ENCODE measurements at places on chromosomes 7 and 10.

GRCh38 chr7:92667816-92668535, 77.8 kb upstream of the FAM133B start:
- H3K4me1 ChIP-seq, result no peaks in the 10 kb centered on the region
- no peaks in the 10 kb centered on the region for H3K27me3 ChIP-seq
- no peak overlapping the region for H3K27ac ChIP-seq
- no peak for DNase-seq
- peaks cover 31% of the 10 kb centered on the region for H3K36me3 ChIP-seq
- H3K4me3 ChIP-seq, result no peak overlapping the region

DNA sequence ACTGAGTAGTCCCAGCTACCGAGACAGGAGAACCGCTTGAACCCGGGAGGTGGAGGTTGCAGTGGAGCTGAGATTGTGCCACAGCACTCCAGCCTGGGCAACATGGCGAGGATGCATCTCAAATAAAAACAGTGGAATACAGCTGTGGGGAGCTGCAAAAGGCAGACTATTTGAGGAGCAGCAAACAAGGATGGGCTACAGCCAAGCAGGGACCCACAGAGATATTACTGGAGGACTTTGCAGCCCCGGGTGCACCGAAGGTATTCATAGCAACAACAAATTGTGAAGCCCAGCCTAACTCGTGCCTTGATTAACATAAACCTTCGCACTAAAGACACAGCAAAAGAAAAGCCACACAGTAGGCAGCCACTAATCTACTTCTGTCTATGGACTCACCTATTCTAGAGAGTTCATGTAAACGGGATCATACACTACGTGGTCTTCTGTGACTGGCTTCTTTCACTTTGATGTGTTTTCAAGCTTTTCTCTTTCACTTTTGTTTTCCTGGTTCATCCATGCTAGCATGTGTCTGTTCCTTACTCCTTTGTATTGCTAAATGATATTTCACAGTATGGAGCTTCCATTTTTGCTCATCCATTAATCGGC, 34.0 kb downstream of the PODXL start:
- H3K36me3 ChIP-seq, result peaks cover 63% of the 10 kb centered on the region
- no peak for DNase-seq
- H3K27ac ChIP-seq, result no peak overlapping the region
- peaks cover 21% of the 10 kb centered on the region for H3K4me1 ChIP-seq
- peak overlapping the region; percentile 42 for H3K4me3 ChIP-seq

GRCh38 chr10:94524146-94524545, 21.4 kb upstream of the HELLS start:
- no peaks in the 10 kb centered on the region for H3K27me3 ChIP-seq
- no peak overlapping the region for H3K27ac ChIP-seq
- H3K36me3 ChIP-seq, result peaks cover 12% of the 10 kb centered on the region
- DNase-seq, result no peak
- no peak overlapping the region for H3K4me3 ChIP-seq

- no peaks in the 10 kb centered on the region for H3K27me3 ChIP-seq
- H3K4me3 ChIP-seq, result no peak overlapping the region
- no peak overlapping the region for H3K27ac ChIP-seq
- H3K36me3 ChIP-seq, result no peaks in the 10 kb centered on the region
Observed at GRCh38 chr10:86693721-86694369, 25.5 kb downstream of the LDB3 start.

- H3K4me3 ChIP-seq, result no peak overlapping the region
- no peak overlapping the region for H3K27ac ChIP-seq
- H3K36me3 ChIP-seq, result no peaks in the 10 kb centered on the region
- H3K4me1 ChIP-seq, result no peaks in the 10 kb centered on the region
Observed at GRCh38 chr10:124603376-124604213, 140.6 kb downstream of the FAM53B start.

- H3K27ac ChIP-seq, result no peak overlapping the region
- H3K4me3 ChIP-seq, result no peak overlapping the region
- no peaks in the 10 kb centered on the region for H3K36me3 ChIP-seq
- H3K4me1 ChIP-seq, result no peaks in the 10 kb centered on the region
- no peaks in the 10 kb centered on the region for H3K27me3 ChIP-seq
- DNase-seq, result no peak
Observed at GRCh38 chr10:57950442-57950974, 317.2 kb downstream of the IPMK start.

DNA sequence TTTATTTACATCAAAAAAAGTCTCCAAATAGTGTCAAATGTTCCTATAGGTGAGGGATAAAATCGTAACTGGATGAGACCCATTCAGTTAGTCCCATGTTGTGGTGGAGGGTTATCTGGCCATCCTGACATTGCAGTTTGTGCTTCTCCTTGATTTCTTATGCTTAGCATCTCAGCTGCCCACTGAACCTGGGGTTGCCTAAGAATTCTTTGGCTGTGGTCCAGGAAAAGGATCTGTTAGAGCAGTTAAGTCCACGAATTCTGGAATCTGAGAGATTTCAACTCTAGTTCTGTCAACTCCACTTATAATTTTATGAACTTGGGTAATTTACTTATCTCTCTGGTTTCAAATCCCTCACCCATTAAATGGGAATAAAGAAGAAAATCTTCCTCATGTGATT, 1673.4 kb downstream of the REEP3 start:
- no peaks in the 10 kb centered on the region for H3K27me3 ChIP-seq
- no peaks in the 10 kb centered on the region for H3K4me1 ChIP-seq
- no peak overlapping the region for H3K27ac ChIP-seq
- no peaks in the 10 kb centered on the region for H3K36me3 ChIP-seq

GRCh38 chr10:119331061-119331460, 123.7 kb downstream of the GRK5 start:
- no peak overlapping the region for H3K27ac ChIP-seq
- H3K36me3 ChIP-seq, result no peaks in the 10 kb centered on the region
- no peak overlapping the region for H3K4me3 ChIP-seq
- DNase-seq, result no peak
- H3K4me1 ChIP-seq, result no peaks in the 10 kb centered on the region
- H3K27me3 ChIP-seq, result no peaks in the 10 kb centered on the region

GRCh38 chr7:98238076-98238475, 14.0 kb downstream of the TECPR1 start:
- DNase-seq, result no peak
- no peaks in the 10 kb centered on the region for H3K36me3 ChIP-seq
- no peak overlapping the region for H3K4me3 ChIP-seq
- H3K4me1 ChIP-seq, result no peaks in the 10 kb centered on the region
- H3K27me3 ChIP-seq, result no peaks in the 10 kb centered on the region

DNA sequence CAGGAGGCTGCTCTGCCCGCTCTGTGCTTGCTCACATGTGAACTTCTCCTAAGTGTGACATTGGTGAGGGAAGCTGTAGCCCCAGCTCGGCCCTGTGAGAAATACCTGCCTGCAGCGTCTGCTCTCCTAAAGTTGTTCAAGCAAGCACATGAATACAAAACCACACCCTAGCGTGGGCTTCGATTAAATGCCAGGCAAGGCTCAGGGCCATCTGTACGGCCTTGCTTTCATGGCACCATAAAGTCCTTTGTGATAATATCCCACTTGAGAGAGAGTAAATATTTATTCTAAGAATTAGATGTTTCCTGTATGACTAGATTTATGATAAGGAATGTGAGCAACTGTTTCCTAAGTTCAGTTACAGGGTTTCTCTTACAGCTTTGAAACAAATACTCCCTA, 262.8 kb upstream of the KLF14 start:
- H3K4me1 ChIP-seq, result no peaks in the 10 kb centered on the region
- H3K27me3 ChIP-seq, result no peaks in the 10 kb centered on the region
- no peak for DNase-seq

- H3K27me3 ChIP-seq, result no peaks in the 10 kb centered on the region
- no peaks in the 10 kb centered on the region for H3K36me3 ChIP-seq
- H3K4me3 ChIP-seq, result no peak overlapping the region
- no peaks in the 10 kb centered on the region for H3K4me1 ChIP-seq
Observed at GRCh38 chr7:81506609-81507008, 263.2 kb downstream of the HGF start.

DNA sequence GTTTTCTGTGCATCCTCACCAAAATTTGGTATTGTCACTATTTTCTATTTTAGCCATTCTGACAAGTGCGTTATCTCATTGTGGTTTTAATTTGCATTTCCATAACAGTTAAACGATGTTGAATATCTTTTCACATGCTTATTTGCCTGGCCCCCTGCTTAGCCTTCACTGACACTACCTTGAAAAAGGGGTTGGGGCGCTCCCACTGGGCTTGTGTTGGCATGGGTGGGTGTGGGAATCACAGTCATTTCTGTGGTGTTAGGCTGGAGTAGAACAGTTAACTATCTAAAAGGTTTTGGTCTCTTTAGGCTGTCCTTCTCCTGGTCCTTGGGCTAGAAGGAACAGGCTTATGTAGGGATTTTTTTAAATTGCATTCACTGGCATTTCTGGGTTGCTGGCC, 72.2 kb upstream of the TMEM140 start:
- no peaks in the 10 kb centered on the region for H3K36me3 ChIP-seq
- no peak overlapping the region for H3K27ac ChIP-seq
- no peaks in the 10 kb centered on the region for H3K27me3 ChIP-seq
- no peak overlapping the region for H3K4me3 ChIP-seq
- no peaks in the 10 kb centered on the region for H3K4me1 ChIP-seq

DNA sequence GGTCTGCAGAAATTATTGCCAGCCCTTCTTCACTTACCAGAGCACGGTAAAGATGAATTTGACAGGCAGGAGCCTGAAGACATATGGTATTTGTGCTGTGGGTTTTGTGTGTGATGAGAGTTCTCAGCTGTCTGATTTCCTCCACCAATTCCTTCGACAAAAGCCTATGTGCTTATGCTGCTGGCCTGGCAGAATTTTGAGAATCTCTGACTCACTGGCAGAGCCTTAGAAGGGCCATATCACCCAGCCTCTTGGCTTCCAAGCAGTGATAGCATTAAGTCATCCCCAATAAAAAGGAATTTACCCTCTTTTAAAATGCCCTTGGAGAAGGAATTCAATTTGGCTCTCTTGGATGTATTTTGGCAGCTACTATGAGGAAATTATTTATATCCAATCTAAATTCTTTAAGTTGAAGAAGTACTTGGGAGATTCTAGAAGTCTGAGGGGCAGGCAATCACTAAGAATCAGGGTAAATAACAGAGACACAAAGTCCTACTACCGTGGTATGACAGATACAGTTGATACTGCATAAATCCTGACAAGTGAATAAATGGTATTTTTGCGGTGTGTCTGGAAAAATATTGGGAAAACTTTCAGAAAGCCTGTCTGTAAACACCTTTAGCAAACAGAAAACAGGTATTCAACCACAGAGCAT, 68.6 kb upstream of the EFCAB10 start:
- no peak overlapping the region for H3K4me3 ChIP-seq
- no peaks in the 10 kb centered on the region for H3K36me3 ChIP-seq
- H3K27ac ChIP-seq, result no peak overlapping the region
- H3K27me3 ChIP-seq, result no peaks in the 10 kb centered on the region
- peaks cover 46% of the 10 kb centered on the region for H3K4me1 ChIP-seq

- no peak overlapping the region for H3K4me3 ChIP-seq
- no peak for DNase-seq
- H3K36me3 ChIP-seq, result no peaks in the 10 kb centered on the region
- H3K27ac ChIP-seq, result no peak overlapping the region
Observed at GRCh38 chr10:49044293-49045193, 70.8 kb downstream of the VSTM4 start.

DNA sequence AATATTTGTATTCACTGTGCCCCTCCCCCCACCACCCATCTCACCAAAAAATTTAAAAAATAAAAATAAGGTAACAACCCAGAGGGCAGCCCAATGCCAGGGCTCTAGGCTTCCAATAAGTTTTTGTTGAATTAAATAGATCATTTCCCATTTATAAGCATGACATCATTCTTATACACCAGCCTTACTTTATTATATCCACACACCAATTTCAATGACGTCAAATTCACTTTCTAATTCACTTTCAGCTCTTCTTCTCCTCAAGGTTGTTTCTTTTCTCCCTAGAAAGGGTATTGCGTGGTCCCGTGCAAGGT, 1.2 kb upstream of the DKK1 start:
- H3K27ac ChIP-seq, result no peak overlapping the region
- peaks cover 44% of the 10 kb centered on the region for H3K27me3 ChIP-seq
- H3K36me3 ChIP-seq, result peaks cover 18% of the 10 kb centered on the region

DNA sequence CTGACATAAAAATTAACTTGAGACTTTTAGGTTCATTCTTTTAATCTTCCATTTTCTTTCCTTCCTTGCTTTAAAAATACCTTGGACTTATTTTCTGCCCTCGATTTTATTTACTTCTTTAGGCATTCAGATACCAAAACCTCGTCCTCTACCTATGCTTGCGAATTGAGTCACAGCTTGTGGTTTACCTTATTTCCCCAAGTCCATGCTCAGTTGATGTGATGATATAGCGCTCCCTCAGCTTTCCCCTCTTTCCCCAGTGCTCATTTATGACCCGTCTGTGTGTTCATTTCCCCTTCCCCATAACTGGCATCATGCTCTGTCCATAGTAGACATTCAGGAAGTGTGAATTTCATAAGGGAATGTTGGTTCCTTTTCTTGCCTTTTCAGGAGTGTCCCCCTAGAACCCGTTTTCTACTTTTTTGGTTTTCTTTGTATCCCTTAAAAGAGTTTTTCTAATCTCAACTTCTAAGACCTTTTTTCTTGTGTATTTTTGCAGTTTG, 19.1 kb upstream of the PRKRIP1 start:
- H3K27me3 ChIP-seq, result no peaks in the 10 kb centered on the region
- DNase-seq, result no peak
- no peaks in the 10 kb centered on the region for H3K4me1 ChIP-seq
- H3K4me3 ChIP-seq, result no peak overlapping the region
- no peak overlapping the region for H3K27ac ChIP-seq

- no peaks in the 10 kb centered on the region for H3K27me3 ChIP-seq
- no peaks in the 10 kb centered on the region for H3K36me3 ChIP-seq
- H3K4me1 ChIP-seq, result no peaks in the 10 kb centered on the region
- no peak overlapping the region for H3K27ac ChIP-seq
- no peak for DNase-seq
Observed at GRCh38 chr7:19565602-19566001, 143.2 kb downstream of the POLR1F start.

DNA sequence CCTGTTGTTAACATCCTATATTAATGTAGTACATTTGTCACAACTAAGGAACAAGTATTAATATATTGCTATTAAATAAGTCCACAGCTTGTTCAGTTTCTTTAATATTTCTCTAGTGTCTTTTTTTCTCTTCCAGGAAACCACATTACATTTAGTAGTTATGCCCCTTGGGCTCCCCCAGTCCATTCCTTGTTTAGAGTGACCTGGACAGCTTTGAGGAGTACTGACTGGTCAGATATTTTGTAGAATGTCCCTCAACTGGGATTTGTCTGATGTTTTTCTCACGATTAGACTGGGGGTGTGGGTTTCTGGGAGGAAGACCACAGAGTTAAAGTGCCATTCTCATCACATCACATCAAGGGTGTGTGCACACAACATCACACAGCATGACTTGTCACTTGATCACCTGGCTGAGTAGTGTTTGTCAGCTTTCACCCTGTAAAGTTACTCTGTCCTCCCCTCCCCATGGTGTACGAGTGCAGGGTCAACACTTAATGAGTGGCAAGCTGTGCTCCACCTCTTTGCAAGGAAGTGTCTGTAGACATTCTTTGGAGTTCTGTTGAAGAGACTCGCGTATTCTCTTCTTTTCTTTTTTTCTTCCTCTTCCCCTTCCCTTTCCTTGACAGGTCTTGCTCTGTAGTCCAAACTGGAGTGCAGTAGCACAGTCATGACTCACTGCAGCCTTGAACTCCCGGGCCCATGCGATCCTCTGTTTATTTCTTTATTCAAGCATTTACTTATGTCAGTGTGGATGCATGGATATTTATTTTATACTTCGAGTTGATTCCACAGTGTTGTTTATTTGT, 10.2 kb downstream of the LMTK2 start:
- no peak overlapping the region for H3K27ac ChIP-seq
- H3K4me3 ChIP-seq, result no peak overlapping the region
- H3K36me3 ChIP-seq, result no peaks in the 10 kb centered on the region

GRCh38 chr7:81236560-81236959, 317.7 kb upstream of the SEMA3C start:
- no peaks in the 10 kb centered on the region for H3K27me3 ChIP-seq
- no peak overlapping the region for H3K4me3 ChIP-seq
- H3K36me3 ChIP-seq, result no peaks in the 10 kb centered on the region
- H3K27ac ChIP-seq, result no peak overlapping the region
- DNase-seq, result no peak
